ENCODE measurements at places on chromosomes 2 and 18. TPM values are rescaled to one million over a fixed set of nuclear protein-coding genes. Genes with fewer than 3 reads are reported as not detected.

WDR54 gene
- total RNA-seq, result 82.7 TPM

GRCh38 chr2:240637116-240637900 lies 12.0 kb downstream of the GPR35 start:
- H3K27ac ChIP-seq, result no peak overlapping the region
- no peak overlapping the region for H3K4me3 ChIP-seq
- no peaks in the 10 kb centered on the region for H3K4me1 ChIP-seq

GRCh38 chr2:102181919-102182635 lies 4.7 kb upstream of the IL1RL2 start:
- H3K36me3 ChIP-seq, result no peaks in the 10 kb centered on the region
- H3K4me3 ChIP-seq, result no peak overlapping the region
- peaks cover 26% of the 10 kb centered on the region for H3K27me3 ChIP-seq
- peaks cover 6% of the 10 kb centered on the region for H3K4me1 ChIP-seq
- no peak for DNase-seq

DNA sequence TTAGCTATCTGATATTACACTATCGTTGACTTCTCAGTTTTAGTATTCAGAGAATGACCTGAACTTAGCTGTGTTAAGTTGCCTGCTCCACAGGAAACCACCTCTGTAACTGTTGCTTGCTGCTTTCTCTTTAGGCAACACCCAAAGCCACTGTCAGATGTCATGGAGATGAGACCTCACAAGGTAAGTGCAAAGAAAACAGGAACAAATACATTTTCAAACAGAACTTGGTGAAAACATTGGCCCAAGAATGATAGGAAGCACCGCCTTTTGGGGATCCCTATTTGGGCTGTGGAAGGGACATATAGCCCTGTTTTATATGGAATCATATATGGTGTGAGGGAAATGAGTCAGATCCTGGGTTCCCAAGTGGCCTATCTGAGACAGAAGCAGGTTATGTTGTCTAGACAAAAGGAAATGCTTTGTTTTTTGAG lies 143.4 kb downstream of the UBE2E3 start:
- peaks cover 49% of the 10 kb centered on the region for H3K36me3 ChIP-seq
- peak overlapping the region; percentile 73 for H3K4me3 ChIP-seq
- H3K4me1 ChIP-seq, result peaks cover 72% of the 10 kb centered on the region
- peak overlapping the region; percentile 92 for H3K27ac ChIP-seq
- no peaks in the 10 kb centered on the region for H3K27me3 ChIP-seq

GRCh38 chr18:71998547-71999097 lies 545.5 kb downstream of the CBLN2 start:
- no peaks in the 10 kb centered on the region for H3K27me3 ChIP-seq
- no peak overlapping the region for H3K27ac ChIP-seq
- no peaks in the 10 kb centered on the region for H3K4me1 ChIP-seq
- no peak overlapping the region for H3K4me3 ChIP-seq
- no peak for DNase-seq

All from activated CD8-positive, alpha-beta memory T cell treated with anti-CD3 and anti-CD28 coated beads, Interleukin-2, amount 10 ng/mL, durations not matched to agents 7 days and 5 days (primary cell).